ENCODE measurements at places on chromosomes 4 and X. TPM values are rescaled to one million over a fixed set of nuclear protein-coding genes. Genes with fewer than 3 reads are reported as not detected.

The TEC gene
- 0.21 TPM for polyA plus RNA-seq

DNA sequence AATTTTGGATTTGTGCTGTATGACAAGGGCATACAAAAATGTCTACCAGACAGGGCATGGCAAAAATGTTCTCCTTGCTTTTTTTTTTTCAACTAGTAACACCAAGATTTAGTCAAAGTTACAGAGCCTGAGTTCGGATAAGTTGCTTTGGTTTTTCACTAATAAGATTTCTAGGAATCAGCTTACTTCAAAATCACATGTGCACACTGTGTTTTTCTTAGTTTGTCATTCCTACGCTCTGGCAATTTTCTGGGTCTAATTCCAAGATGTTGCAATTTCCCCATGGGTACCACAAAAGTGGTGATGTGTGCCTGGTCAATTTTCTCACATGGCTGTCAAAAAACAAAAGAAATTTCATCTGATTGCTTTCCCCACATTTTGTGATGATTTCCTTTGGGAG lies 6.3 kb downstream of the C1QTNF7 start:
- DNase-seq, result no peak

The SOX3 gene
- not detected for polyA plus RNA-seq

DNA sequence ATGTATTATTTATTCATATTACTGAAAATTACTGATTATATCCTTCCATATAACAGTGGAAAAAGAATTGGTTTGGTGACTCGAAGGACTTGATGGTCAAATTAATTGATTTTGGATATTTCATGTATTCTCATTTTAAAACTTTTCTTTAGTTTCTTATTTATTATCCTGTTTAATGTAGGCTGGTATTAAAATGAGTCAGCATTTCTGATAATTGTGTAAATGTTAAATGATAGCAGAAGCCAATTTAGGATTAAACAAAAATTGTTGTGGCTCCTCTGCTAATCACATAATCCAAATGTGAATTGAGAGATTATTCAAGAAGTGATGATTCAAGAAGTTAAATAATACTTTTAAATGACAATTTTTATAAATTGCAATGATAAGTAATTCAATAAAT lies 38.7 kb downstream of the PDLIM5 start:
- no peak for DNase-seq

The CLGN gene
- 2.7 TPM for polyA plus RNA-seq

DNA sequence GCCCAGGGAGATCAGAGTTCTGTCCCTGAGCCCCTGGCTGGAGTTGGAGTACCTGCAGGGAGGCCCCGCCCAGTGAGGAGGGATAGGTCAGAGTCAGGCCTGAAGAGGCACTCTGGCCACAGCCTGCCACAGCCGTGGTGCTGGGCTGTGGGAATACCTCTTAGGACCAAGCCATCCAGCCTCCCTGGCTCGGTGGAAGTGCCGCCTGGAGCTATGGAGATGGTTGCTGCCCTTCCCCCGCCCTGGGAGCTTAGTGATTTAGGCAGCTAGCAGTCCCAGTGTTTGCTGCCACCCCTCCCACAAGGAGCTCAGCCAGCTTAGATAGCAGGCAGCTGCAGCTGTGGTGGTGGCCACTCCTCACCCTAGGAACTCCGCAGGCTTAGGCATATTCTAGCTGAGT lies 446.3 kb upstream of the GNPDA2 start:
- no peak for DNase-seq

GRCh38 chr4:177222781-177223180 lies 86.9 kb upstream of the NEIL3 start:
- DNase-seq, result no peak

DNA sequence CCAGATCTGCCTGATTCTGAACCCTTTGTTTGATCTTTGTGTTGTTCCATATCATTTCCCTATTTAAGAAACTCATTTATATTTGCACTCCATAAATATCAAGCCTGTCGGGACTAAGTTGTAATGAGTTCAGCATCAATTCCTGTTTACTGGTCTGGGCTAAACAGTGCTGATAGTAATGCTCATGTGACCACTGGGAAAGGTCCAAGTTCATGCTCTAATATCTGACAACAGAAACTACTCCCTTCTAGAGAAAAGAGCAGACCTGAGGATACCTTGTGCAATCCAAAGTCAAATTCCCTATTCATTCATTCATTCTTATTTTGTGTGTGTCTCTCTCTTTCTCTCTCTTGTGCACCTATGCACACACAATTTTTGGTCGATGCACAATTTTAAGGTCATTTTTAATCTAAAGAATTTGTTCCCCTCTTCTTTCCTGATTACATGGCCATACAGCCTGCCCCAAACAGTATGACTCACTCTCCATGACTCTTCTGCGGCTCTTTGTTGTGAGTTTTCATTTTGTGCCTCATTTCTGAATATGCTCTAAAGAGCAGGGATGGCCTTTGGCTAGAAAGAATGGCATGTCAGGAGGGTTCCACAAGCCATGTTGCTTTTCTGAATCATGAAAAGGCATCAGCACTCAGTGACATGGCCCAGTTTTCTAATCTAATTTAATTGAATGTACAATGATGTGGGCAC lies 664.3 kb downstream of the RPA4 start:
- DNase-seq, result no peak

- no peak for DNase-seq
These were observed 52.0 kb downstream of the CHIC1 start for GRCh38 chrX:73615022-73615421.
